Central memory CD8-positive, alpha-beta T cell (primary cell): ENCODE measurements at places on chromosomes 2 and 18.
A peak's percentile ranks its signal among the peaks of the same experiment; 100 is the strongest.

DNA sequence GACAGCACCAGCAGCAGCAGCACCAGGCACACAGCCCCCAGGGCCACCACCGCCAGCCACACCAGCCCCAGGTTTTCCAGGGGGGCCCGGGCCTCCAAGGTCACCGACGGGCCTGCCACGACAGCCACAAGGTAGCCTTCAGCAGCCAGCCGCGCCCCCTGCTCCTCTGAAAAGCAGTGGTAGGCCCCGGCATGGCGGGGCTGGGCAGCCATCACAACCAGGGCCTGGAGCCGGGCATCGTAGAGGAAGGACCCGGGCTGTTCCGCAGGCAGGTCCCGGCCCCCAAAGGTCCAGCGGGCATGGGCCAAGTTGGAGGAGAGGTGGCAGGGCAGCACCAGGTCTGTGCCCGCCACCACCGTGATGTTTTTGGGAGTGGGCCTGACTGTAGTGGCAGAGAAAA is 3.3 kb upstream of the ANKRD39 start:
- H3K4me1 ChIP-seq, result peaks cover 41% of the 10 kb centered on the region
- no peak for DNase-seq
- H3K36me3 ChIP-seq, result peaks cover 34% of the 10 kb centered on the region
- H3K27ac ChIP-seq, result no peak overlapping the region
- H3K27me3 ChIP-seq, result no peaks in the 10 kb centered on the region
- no peak overlapping the region for H3K4me3 ChIP-seq

DNA sequence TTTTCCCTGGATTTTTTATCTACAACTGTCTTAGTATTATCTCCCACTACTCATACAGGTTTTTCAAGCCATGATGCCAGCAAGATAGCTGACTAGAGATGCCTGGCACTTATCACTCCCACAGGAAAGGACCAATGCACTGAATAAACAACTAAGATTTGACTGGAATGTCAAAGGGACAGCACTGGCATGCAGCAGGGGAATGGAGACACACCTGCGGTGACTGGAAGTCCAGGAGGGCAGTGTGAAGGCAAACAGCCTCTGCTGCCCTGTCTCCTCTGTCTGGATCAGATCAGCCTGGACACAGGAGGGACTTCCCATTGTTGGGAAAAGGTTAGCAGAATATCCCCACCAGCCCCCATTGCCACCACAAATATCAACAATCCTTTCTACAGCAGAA is 85.1 kb downstream of the TMEM237 start:
- H3K36me3 ChIP-seq, result no peaks in the 10 kb centered on the region
- H3K4me1 ChIP-seq, result no peaks in the 10 kb centered on the region
- H3K4me3 ChIP-seq, result no peak overlapping the region

DNA sequence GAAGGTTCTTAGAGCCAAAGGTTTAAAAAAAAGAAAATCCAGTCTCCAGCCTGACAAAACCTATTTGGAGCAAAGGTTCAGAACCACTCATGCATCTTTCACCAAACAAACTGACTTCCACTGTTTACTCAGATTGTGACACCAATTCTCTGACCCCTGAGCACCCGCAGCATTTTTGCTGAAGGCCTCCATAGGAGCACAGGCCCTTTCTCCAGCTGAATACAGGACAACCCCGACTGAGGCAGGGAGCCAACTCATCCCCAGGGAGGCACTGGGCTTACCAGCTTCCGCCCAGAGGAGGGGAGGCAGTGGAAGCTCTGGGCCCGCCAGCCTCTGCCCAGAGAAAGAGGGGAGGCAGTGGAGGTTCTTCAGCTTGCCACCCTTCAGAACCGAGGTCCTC is 51.0 kb upstream of the CNGA3 start:
- peaks cover 63% of the 10 kb centered on the region for H3K27me3 ChIP-seq
- H3K27ac ChIP-seq, result no peak overlapping the region
- H3K36me3 ChIP-seq, result peaks cover 3% of the 10 kb centered on the region
- no peak overlapping the region for H3K4me3 ChIP-seq
- no peaks in the 10 kb centered on the region for H3K4me1 ChIP-seq
- DNase-seq, result no peak

GRCh38 chr2:179824961-179825360 is 36.5 kb downstream of the ZNF385B start:
- H3K4me1 ChIP-seq, result no peaks in the 10 kb centered on the region
- H3K27ac ChIP-seq, result no peak overlapping the region
- no peak overlapping the region for H3K4me3 ChIP-seq

- no peaks in the 10 kb centered on the region for H3K27me3 ChIP-seq
- H3K27ac ChIP-seq, result no peak overlapping the region
- H3K4me3 ChIP-seq, result no peak overlapping the region
- DNase-seq, result no peak
- H3K4me1 ChIP-seq, result no peaks in the 10 kb centered on the region
Observed at GRCh38 chr2:125667630-125668029, 988.3 kb upstream of the GYPC start.

- DNase-seq, result no peak
- no peaks in the 10 kb centered on the region for H3K4me1 ChIP-seq
- H3K27me3 ChIP-seq, result no peaks in the 10 kb centered on the region
- no peak overlapping the region for H3K4me3 ChIP-seq
Observed at GRCh38 chr2:223065107-223065506, 13.1 kb downstream of the KCNE4 start.

- no peak for DNase-seq
- H3K4me3 ChIP-seq, result no peak overlapping the region
- no peaks in the 10 kb centered on the region for H3K4me1 ChIP-seq
- no peak overlapping the region for H3K27ac ChIP-seq
- H3K36me3 ChIP-seq, result no peaks in the 10 kb centered on the region
Observed at GRCh38 chr2:178142274-178143065, 30.2 kb downstream of the RBM45 start.

DNA sequence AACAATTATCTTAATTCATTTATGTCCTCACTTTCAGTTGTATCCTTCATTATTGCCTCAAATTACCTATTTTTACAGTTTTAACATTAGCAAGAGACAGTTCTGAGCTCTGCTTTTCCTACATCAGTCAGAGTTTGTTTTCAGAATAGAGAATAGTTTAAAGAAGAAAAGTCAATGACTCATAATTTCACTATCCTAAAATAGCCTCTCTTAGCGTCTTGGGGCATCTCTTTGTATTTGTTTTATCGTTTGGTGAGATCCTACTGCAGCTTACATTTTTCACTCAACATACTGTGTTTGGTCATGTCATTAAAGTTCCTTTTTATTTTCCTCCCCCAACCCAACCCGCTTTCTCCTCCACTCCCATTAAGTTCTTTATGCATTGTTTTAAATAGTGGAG is 3.8 kb downstream of the SEC11C start:
- H3K27me3 ChIP-seq, result no peaks in the 10 kb centered on the region
- DNase-seq, result no peak
- peaks cover 69% of the 10 kb centered on the region for H3K4me1 ChIP-seq
- H3K36me3 ChIP-seq, result peaks cover 6% of the 10 kb centered on the region
- H3K27ac ChIP-seq, result no peak overlapping the region

GRCh38 chr2:121343191-121343590 is 58.2 kb upstream of the TFCP2L1 start:
- no peaks in the 10 kb centered on the region for H3K27me3 ChIP-seq
- no peak overlapping the region for H3K27ac ChIP-seq
- H3K36me3 ChIP-seq, result peaks cover 66% of the 10 kb centered on the region
- no peak overlapping the region for H3K4me3 ChIP-seq

DNA sequence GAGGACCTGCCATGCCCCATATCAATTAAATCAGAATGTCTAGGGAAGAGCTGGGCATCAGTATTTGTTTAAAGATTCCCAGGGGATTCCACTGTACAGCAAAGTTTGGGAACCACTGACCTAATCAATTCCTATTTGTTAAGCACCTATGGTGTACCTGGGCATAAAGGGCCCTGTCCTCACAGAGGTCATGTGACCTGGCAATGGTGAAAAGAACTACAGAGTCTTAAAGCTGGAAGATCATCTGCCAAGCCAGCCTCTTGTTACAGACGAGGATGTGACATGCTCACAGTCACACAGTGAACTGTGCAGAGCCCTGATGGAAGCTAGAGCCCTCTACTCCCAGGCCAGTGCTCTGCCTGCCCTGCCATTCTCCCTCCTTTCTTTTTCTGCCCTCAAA is 23.3 kb downstream of the SLC14A2 start:
- peaks cover 9% of the 10 kb centered on the region for H3K27me3 ChIP-seq
- no peak overlapping the region for H3K4me3 ChIP-seq
- no peaks in the 10 kb centered on the region for H3K4me1 ChIP-seq
- no peak for DNase-seq
- H3K27ac ChIP-seq, result no peak overlapping the region

GRCh38 chr2:135620198-135620597 is 88.9 kb downstream of the R3HDM1 start:
- H3K4me1 ChIP-seq, result no peaks in the 10 kb centered on the region
- H3K27me3 ChIP-seq, result no peaks in the 10 kb centered on the region
- peaks cover 5% of the 10 kb centered on the region for H3K36me3 ChIP-seq
- no peak for DNase-seq

DNA sequence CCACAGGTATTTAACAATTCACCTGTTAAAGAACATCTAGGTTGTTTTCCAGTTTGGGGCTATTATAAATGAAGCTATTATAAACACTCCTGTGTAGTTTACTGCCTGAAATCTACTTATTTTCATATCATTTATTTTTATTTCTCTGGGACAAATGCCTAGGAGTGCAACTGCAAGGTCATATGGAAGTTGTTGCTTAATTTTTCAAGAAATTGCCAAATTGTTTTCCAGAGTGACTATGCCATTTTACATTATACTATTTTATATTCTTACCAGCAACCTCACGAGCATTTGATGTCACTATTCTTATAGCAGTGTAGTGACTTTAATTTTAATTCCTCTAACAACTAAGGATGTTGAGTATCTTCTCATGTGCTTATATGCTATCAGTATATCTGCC is 298.4 kb downstream of the EXOC6B start:
- no peaks in the 10 kb centered on the region for H3K36me3 ChIP-seq
- no peak overlapping the region for H3K27ac ChIP-seq
- no peaks in the 10 kb centered on the region for H3K27me3 ChIP-seq
- H3K4me1 ChIP-seq, result no peaks in the 10 kb centered on the region

GRCh38 chr2:240289701-240290431 is 145.6 kb upstream of the GPC1 start:
- DNase-seq, result no peak
- H3K27me3 ChIP-seq, result no peaks in the 10 kb centered on the region
- no peaks in the 10 kb centered on the region for H3K36me3 ChIP-seq
- H3K4me3 ChIP-seq, result no peak overlapping the region
- H3K4me1 ChIP-seq, result no peaks in the 10 kb centered on the region
- H3K27ac ChIP-seq, result no peak overlapping the region

- H3K27me3 ChIP-seq, result no peaks in the 10 kb centered on the region
- DNase-seq, result no peak
- no peaks in the 10 kb centered on the region for H3K4me1 ChIP-seq
Observed at GRCh38 chr2:147385600-147385999, 459.2 kb upstream of the ACVR2A start.

- no peak overlapping the region for H3K27ac ChIP-seq
- no peaks in the 10 kb centered on the region for H3K36me3 ChIP-seq
- H3K4me1 ChIP-seq, result no peaks in the 10 kb centered on the region
- no peaks in the 10 kb centered on the region for H3K27me3 ChIP-seq
- H3K4me3 ChIP-seq, result no peak overlapping the region
Observed at GRCh38 chr2:86695053-86695691, 24.9 kb upstream of the RMND5A start.

DNA sequence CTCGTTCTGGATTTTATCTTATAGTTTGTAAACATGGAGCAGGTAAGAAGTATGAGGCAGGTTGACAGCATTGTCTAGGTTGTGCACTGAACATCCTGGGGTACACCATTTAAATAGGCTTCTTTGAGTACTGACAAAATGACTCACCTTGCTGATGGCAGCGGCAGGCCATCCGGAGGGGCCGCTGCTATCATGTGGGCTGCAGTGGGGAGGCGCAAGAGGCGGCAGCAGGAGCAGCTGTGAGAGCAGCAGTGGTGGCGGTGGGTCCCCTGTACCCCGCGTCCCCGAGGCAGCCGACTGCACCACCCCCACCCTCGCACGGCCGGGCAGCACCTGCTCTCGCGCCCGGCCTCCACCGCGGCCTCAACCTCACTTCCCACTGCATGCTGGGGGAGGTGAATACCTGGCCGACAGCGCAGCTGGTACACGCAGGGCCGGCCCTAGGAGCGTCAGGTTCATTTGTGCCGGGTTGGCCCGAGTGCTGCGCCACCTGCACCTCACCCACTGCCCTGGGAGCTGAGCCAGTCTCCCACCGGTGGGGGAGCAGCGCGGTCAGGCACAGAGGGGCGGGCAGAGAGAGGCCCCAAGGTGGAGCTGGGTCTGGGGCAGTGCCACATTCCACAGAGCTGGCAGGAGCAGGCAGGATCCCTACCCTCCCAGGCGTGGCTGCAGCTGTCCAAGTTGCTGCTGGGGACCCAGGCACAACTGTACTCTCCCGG is 154.5 kb upstream of the RBMS1 start:
- DNase-seq, result no peak
- H3K27me3 ChIP-seq, result peaks cover 22% of the 10 kb centered on the region
- H3K4me3 ChIP-seq, result no peak overlapping the region
- H3K36me3 ChIP-seq, result no peaks in the 10 kb centered on the region
- H3K27ac ChIP-seq, result no peak overlapping the region

DNA sequence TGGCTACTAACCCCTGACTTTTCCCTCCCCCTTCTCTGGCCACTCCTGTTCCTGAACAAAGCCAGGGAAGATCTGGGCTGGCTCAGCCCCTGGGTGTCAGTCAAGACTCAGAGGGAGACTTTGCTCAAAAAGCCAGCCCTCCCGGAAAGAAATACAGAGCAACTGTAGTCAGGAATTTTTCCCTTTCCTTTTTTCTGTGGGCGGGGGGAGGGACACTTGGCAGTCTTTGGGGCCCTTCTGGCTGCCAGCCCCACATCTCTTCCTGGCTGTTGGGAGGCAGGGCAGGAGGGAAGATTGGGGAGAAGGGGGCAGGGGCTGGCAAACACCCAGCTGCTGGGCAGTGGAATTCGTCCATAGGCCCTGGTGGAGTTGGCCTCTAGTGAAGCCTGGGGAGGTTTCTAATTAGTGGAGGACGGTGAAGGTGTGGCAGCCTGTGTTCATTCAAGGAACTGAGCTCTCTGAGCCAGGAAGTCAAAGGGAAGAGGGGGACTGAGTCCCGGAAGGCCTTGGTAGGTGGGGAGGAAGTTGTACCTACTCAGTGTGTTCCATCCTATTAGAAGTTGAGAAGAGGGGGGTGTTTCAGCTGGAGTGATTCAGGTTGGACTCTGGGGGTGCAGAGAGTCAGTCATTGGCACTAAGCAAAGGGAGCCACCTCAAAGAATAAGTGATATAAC is 10.9 kb downstream of the IGFBP2 start:
- peaks cover 37% of the 10 kb centered on the region for H3K27me3 ChIP-seq
- H3K4me3 ChIP-seq, result no peak overlapping the region
- no peak overlapping the region for H3K27ac ChIP-seq

DNA sequence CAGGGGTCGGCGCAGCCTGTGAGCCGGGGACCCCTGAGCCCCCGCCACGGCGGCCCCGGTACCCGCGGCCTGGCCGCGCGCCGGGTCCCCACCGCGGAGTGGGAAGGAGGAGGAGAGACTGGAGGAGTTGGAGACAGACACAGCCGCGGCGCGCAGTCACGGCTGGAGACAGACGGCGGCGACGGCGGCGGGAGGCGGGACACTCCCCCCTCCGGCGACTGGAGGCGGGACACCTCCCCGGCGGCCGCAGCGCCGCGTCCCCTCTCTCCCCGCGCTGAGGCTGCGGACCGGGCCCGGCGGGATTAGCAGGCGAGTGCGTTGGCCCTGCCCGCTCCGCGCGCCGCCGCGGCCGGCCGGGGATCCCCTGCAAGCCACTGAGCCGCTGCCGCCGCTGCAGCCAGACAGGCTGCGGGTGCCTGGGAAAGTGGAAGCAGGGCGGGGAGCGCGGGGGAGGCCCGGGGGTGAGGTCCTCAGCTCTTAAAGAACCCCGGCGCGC is 1.0 kb upstream of the LDLRAD4 start:
- no peak overlapping the region for H3K27ac ChIP-seq
- peaks cover 7% of the 10 kb centered on the region for H3K4me1 ChIP-seq
- H3K4me3 ChIP-seq, result peak overlapping the region; percentile 79

GRCh38 chr18:297936-298335 is 30.1 kb upstream of the THOC1 start:
- H3K36me3 ChIP-seq, result no peaks in the 10 kb centered on the region
- no peaks in the 10 kb centered on the region for H3K4me1 ChIP-seq
- H3K27me3 ChIP-seq, result peaks cover 29% of the 10 kb centered on the region
- no peak for DNase-seq
